Stimulated activated CD8-positive, alpha-beta memory T cell treated with anti-CD3 and anti-CD28 coated beads, Interleukin-15, amount 100 ng/mL, for 24 hours (primary cell): ENCODE measurements at places on chromosomes 12 and 14.

- DNase-seq, result no peak
These were observed 12.8 kb downstream of the TDG start for GRCh38 chr12:103978384-103978982.

GRCh38 chr12:28130234-28130624, 60.0 kb upstream of the CCDC91 start:
- no peak for DNase-seq

GRCh38 chr14:62432955-62433354, 612.3 kb downstream of the KCNH5 start:
- no peak for DNase-seq

- DNase-seq, result no peak
These were observed 28.4 kb upstream of the A2M start for GRCh38 chr12:9143929-9144729.

GRCh38 chr12:63916561-63917476, 72.3 kb downstream of the SRGAP1 start:
- no peak for DNase-seq

DNA sequence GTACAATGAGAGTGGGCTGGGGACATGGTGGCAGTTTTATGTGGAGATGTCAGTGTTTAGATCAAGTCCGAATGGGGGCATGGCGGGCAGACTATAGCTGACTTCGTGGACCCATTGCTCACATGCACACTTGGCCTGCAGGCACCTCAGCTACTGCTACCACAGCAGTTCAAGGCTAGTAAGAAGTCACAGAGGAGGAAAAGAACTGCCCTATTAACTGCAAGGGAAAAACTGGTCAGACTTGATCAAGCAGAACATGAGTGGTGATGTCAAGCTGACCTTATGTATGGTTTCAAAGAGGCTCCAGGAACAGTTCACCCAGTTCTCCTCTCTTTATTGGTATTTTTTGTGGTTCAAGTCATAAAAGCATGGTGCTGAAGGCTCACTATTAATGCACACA, 30.2 kb upstream of the FRS2 start:
- no peak for DNase-seq

GRCh38 chr12:122422730-122423257, 325 bp upstream of the CLIP1 start:
- no peak for DNase-seq

GRCh38 chr12:90501412-90501811, 453.6 kb downstream of the CCER1 start:
- DNase-seq, result no peak

DNA sequence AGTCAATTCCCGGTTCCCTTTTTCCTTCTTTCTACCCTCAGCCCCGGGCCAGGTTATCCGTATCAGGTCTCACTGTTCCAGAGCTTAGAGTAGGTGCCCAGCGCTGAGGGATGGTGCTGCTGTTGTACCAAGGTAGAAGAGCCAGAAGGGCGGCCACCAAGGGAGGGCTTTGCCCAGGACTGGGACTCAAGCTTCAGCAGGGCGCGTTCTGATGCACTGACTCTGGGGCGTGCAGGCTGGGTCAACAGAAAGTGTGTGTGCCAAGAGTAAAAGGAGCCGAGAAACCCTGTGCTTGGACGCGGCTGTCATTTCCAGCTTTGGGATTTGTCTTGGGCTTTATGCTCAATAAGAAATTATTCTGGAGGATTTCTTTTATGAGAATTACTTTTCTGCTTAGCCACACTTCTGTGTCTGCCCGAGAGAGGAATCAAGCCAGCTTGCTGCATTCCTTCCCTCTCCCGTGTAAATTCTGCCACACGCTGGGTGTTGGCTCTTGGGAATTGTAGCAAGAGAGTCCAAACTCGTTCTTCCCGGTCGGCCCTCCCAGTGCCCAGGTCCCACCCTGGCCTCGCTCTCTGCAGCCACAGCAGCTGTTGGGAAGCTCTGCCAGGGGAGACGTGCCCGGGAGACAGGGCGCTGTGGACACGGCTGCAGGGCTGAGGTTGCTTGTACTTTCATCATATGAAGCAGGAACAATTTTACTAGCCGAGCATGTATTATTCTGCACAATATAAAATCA, 98.0 kb downstream of the FBXL14 start:
- DNase-seq, result no peak

DNA sequence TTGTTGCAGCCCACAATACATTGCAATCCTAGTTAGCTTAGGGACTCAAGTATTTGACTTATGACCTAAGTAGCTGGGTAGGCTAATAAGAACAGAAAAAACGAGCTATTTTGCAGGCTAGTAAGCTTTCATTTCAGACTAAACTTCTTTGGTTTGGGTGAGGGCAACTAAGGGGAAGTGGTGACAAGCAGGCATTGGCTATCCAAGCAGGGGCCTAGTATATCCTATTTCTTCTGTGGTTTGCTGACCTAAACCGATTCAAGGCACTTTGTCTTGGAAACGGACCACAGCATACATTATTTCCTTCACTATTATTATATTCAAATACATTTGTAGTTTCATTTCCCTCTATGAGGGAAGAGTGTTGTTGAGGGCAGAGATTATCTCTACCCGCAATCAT, 21.6 kb upstream of the SLC5A8 start:
- no peak for DNase-seq

DNA sequence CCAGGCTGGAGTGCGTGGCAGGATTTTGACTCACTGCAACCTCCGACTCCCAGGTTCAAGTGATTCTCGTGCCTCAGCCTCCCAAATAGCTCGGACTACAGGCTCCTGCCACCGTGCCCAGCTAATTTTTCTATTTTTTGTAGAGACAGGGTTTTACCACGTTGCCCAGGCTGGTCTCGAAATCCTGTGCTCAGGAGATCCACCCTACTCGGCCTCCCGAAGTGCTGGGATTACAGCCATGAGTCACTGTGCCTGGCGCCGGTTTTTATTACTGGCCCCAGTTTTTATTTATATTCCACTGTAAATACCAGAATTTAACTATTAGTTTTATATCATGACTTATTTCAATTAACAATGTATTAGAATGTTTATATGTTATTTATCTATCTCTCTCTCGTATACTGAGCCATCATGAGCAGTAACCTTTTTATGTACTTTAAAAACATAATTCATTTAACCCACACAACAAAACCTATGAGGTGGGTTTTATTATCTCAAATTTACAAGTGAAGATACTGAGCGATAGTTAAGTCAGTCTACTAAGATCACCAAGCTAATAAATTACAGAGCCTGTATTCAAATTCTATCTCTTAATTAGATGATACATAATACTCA, 47.8 kb downstream of the HECTD1 start:
- DNase-seq, result no peak

DNA sequence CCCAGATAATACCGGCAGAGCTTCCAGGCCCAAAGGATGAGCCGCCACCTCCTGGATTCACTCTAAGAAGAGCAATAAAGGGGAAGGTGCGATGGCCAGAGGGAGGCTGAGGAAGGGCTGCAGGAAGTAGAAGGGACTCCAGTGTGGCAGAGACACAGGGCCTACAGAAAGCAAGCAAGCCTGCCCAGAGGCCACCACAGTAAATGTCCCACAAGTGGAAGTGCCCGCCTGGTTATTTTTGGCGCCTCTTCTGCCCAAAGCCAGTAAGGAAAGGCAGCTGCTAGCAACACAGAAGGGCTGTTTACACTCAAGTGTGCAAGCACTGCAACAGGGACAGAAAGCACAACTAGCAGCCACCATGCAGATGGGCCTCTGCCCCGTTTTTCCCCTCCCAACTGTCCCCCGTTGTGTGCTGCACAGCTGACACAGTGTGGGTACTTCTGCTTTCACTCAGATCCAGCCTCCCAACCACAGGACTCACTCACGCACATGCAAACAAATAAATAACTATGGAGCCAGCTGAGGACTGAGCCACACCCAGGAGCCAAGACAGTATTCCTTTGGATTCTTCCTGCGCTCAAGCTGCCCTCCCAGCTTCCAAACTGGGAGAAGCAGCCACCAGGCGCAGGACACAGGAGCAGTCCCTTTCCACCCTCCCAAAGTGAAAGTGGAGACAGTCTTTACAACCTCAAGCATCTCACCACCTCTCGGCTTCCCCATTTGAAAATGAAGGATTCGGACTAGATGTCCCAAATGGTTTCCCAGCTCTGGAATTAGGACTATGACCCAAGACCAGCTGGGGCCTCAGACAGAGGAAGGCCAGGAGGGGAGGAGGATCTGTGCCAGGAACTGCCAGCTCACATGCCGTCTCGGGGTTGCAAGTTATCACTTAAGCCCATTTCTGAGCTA, 40.0 kb upstream of the PNMA1 start:
- no peak for DNase-seq

- no peak for DNase-seq
These were observed 195.9 kb upstream of the FBXO33 start for GRCh38 chr14:39628087-39628486.

DNA sequence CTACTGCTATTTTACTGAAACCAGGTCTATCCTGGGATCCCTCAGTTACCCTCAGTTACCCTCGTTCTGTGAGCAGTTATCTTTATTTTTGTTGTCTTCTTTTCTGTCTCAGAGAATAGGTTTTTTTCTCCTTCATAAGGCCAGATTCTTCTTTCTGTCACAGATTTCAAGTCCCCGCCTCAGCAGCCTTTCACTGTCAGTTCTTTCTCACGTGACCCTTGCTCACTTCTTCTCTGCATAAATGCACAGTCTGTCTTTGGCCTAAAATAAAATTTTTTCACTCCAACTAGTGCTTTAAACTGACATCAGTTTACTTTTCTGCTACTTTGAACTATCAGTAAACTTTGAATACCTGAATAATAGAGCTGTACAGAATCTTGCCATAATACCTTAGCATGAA, 299.7 kb downstream of the ERC1 start:
- DNase-seq, result no peak

GRCh38 chr12:1470051-1470450, 124.3 kb downstream of the FBXL14 start:
- no peak for DNase-seq

GRCh38 chr14:23009939-23010726, at the start of gene C14orf93:
Gene C14orf93, minus strand, starts transcription at chr14:23010143. Its CDS starts 11,120 bp downstream, at chr14:22999023.
- DNase-seq, result peak; percentile 60

DNA sequence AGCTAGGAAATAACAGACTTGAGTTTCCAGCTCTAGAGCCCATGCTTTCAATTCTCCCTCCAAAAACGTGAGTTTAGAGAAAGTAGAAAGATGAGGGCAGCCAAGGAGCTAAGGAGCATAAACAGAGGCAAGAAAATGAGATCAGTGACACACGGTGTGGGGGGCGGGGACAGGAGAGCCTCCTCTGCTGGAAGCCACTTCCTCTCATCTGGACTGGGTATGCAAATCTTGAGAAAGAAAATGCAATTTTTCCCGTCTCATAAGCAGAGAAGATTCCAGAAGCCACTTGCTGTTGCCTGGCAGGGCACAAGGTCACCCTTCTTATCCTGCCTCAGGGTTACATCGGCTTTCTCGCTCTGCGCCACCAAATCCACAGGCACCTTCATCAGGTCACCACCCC, 6.0 kb downstream of the OR10P1 start:
- no peak for DNase-seq

GRCh38 chr14:64878837-64879634, 671 bp downstream of the SPTB start:
- no peak for DNase-seq

DNA sequence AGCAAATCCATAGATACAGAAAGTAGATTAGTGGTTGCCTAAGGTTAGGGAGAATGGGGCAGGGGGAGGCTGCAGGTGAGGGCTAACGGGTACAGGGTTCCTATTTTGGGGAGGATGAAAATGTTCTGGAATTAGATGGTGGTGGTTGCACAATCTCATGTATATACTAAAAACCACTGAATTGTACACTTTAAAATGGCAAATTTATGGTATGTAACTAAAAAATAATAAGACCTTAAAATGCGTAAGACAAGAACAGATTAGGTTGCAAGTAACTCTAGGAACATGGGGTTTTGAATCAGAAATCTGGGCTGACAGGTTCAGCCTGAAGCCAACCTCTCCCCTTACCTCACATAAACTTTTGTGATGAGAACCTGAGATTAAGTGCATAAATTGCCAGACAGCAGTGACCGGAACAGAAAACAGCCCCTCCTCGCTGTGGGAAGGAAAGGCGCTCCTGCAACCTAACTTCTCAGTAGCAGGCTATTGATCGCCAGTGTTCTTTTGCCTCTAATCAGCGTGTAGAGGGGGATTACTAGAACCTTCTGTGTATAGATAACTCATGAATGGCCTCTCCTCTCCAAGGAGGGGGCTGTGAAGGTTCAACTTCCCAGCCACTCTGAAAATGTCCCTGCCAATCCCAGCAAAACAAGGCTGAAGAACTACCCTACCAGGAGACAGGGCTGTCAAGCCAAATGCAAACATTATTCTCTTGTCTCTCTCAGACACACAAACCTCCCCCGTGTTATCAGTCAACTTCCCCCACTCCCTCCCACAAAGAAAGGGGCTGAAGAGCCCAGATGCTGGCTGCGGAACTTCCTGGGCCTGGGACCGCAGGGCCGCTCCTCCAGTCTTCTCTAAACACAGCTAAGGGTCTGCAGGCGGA, 1.9 kb downstream of the SSH1 start:
- DNase-seq, result no peak

DNA sequence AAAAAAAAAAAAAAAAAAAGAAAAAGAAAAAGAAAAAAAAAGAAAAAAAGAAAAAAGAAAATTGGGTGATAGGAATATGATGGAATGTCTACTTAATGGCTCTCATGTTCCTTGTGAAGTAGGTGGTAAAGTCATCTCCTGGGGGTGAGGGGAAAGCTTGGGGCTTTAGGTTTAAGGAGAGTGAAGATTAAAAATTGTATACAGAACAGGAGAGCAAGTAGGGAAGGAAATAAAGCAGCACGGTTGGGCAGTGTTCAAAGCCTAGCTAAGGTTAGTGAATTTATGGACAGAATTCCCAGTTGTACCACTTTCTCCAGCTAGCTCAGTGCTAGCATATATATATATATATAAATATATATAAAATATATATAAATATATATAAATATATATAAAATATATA, 40.0 kb upstream of the SLC2A13 start:
- no peak for DNase-seq

DNA sequence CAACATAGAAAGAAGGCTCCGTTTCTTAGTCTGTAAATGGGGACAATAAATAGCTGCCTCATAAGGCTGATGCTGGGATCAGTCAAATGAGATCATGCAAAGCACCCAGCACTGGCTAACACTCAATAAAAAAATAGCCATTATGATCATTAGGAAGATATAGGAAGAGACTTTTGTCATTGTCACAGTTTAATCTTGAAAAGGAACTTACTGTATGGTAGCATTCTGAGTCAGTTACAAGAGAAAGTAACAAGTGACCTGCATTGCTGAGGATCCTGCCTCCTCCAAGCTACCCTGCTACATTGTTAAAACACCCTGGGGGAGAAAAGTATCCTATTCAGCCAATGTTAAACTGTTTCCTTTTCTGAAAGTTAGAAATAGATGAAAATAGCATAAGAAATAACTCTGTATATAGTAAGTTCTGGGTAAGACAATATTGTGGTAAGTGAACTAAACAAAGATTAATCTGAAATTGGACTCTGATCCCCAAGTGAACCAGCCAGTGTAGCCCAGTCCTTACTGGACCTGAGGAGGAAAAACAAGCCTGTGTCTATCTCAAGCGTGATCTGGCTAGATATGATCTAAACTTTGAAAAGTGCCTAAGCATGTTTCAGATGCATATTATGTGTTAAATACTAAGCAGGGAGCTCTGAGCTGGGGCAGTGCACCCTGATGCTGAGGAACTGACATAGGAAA, 3.6 kb upstream of the NUDT4 start:
- DNase-seq, result no peak

GRCh38 chr12:87853448-87854003, 175.7 kb downstream of the C12orf50 start:
- DNase-seq, result no peak
